ENCODE measurements at places on chromosomes 7 and 10.

DNA sequence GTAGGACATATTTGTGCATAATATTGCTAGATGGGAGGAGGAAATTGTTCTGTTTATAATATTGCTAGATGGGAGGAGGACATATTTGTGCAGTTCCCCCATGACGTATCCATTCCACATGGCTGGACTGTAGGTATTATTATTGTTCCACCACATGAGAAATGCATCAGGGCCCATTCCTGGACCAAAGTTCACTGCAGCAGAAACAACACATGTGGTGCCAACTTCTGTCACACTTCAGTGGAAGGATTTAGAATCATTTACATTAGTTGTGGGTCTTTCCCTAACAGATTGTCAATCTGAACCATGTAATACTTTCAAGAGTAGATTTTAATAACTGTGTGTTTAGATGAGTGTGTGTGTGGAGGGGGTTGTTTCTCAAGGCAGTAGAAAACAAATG, 32.7 kb upstream of the MACC1 start:
- DNase-seq = no peak

- DNase-seq = no peak
Observed at GRCh38 chr10:1472178-1472958, 265.0 kb downstream of the ADARB2 start.

GRCh38 chr10:73884017-73884416, 9.7 kb upstream of the CAMK2G start:
- no peak for DNase-seq

- no peak for DNase-seq
Observed at GRCh38 chr7:129798616-129799349, 154.0 kb downstream of the UBE2H start.

- no peak for DNase-seq
Observed at GRCh38 chr7:129914536-129915272, 38.1 kb downstream of the UBE2H start.

GRCh38 chr7:96578606-96579005, 131.0 kb downstream of the SEM1 start:
- DNase-seq = no peak

DNA sequence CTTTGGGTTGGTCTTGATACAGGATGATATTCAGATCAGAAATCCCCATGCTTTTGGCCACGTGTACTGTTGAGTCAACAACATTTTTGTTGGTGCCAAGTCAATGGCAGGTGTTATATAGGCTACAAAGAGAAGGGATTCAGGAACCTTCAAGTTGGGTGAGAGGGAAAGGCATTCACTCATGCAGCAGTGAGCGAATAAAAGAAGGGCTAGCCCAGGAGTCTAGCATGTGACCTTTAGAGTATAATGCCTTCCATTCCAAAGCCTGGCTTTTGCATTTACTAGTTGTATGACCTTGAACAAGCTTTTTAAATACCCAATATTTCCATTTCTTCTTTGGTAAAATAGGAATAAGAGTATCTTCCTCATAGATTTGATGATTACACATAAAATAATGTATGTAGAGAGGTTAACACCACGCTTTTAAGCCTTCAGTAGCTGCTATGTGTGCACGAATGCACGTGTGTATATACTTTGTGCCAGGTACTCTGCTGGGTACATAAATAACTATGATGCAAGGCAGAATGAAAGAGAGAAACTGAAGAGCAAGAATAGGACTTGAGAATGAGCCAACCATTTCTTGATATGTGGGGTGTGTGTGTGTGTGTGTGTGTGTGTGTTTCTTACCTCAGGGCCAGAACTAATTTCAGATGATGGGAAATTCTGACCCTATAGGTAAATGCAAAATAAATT, 163.6 kb downstream of the PDE1C start:
- DNase-seq = no peak

DNA sequence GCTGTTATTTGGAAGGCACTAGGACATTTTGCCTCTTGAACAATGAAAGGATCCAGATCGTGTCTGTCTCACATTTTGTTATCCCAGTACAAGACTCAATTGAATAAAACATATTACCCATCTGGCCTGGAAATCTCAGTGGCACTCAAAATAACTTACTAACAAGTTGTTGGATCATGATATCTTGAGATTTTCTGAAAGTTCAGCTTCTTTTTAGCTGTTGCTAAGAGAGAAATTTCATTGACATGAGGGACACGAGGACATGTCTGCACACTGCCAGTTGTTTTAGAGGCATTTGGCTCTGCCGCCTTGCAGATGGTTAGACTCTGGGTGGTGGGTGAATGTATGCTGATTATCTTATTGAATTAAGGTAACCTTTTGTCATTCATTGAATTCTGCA, 41.0 kb downstream of the KAT6B start:
- DNase-seq = no peak

DNA sequence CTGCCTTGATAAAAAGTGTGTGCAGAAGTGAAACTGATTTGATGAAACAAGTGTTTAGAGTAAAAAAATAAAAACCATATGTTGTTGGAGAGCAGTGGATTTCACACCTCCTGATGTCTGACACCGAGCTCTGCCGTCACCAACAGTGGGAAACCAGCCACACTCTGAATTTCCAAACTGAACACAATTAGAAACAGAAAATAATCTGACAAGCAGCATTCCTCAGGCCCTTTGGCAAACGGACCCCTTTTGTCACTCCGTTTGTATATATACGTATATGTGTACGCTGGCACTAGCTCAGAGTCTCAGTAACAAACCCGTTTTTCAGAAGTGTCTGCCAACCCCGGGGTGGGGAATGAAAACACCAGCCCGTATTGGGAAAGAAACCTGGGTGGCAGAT, 32.4 kb downstream of the TACC2 start:
- no peak for DNase-seq

GRCh38 chr10:79381804-79382221, 34.5 kb downstream of the PPIF start:
- no peak for DNase-seq

DNA sequence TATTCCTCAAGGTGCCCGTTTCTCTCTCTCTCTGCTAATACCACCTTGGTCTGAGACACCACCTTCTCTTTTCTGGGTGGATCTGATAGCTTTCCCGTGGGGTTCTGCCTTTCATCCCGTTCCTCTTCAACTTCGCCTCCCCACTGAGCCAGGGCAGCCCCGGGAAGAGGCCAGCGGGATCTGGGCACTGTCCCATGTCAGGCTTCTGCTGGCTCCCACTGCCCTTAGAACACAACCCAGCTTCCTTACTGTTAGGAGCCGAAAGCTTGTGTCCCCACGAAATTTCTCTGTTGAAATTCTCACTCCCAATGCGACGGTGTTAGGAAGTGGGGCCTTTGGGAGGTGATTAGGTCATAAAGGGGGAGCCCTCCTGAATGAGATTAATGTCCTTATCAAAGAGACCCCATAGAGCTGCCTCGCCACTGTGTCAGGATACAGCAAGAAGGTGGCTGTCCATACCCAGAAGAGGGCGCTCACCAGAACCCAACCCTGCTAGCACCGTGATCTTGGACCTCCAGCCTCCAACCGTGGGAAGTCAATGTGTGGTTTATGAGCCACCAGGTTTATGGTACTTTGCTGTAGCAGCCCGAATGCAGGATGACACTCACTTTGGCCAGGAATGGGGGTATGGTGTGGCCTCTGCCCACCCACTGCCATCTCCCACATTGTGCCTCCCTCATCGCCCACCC, 79.2 kb downstream of the CAMK1D start:
- no peak for DNase-seq

GRCh38 chr7:130881799-130882141, 147.8 kb upstream of the KLF14 start:
- no peak for DNase-seq

DNA sequence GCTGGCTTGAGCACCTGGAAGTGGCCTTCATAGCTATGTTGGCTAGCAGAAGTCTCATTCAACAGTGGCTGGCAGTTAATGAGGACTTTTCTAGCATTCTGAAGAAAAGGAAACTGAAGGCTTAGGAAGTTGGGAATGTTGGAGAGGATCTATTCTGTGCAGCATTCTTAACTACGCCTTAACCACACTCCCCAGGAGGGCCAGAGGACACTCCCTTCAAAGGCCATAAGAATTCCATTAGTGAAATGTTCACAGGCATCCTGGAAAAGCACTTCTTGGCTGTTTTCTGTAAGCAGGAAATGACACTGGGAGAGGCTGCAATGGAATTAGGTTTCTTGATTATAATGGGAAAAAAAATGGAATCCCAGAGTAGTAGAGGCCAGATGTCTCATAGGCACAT, 188.9 kb downstream of the ARHGAP12 start:
- no peak for DNase-seq

- no peak for DNase-seq
Observed at GRCh38 chr10:87510025-87510424, 5.3 kb downstream of the MINPP1 start.

GRCh38 chr10:87868277-87868676, 4.9 kb downstream of the PTEN start:
- DNase-seq = no peak

DNA sequence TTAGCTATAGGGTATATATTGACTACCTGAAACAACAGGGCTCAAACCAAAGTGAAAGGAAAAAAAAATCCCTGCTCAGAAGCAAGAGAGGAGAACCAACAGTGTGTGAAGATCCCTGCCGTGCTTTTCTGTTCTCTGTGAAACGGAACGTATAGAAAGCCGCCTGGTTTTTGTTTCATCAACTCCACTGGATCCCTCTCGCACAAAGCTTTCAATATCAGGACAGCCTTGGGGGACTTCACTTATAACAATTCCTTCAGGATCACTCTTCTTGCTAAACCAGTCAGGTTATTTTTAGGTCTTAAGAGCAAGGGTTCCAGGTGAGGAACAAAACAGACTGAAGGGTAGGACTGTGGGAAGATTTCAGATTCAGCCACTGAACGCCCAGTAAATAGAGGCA, 151.1 kb upstream of the CACNA2D1 start:
- DNase-seq = no peak

DNA sequence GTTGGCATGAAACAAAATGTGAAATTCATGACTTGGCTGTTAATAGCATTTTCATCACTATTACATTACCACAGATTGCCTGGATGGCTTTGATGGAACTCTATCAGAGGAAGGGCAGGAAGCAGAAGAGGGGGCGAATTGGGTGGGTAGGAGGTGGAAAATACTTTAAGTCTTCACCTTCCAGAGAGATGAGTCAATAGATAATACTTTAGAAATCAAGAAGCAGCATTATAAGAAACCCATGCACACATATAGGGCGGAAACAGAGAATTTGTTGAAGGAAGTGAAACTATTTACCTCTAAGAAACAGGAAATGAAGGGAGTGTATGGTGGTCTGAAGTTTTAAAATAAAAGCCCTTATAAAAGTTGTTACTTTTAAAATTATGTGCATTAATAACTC, 152.1 kb upstream of the TARP start:
- DNase-seq = no peak

DNA sequence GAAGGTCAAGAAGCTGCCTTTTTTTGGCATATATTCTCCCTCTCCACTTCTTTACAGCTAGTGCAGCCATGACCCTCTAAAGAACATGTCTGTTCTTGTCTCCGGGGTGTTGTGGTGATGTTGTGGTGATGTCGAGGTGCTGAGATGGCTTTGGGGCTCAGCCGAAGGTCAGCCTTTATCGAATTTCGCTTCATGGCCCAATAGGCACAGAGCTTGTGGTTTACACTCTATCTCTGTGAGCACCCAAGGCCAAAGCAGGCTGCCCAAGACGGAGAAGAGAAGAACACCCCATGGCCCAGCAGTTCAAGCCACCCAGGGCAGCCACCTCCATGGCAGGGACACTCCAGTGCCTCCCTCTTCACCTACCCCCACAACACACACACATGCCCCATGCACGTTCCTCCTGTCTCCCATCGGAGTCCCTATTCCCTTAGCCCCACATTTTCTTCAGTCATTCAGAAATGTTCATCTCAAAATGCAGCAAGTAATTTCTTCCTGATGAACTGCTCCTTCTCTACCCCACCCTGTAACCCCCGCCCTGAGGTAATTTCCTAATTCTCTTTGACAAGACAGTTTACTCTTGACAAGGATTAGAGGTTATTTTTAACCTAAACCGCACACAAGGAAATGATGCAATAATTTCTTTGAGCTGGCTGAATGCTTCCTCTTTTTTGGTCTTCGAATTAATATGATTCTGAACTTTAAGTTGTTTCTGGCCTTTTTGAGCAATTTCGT, 18.6 kb upstream of the ADRB1 start:
- DNase-seq = peak; percentile 93

- no peak for DNase-seq
Observed at GRCh38 chr7:34723866-34724490, 66.0 kb downstream of the NPSR1 start.

- peak; percentile 23 for DNase-seq
Observed at GRCh38 chr7:79176859-79177477, 276.5 kb downstream of the MAGI2 start.

- peak; percentile 19 for DNase-seq
Observed at GRCh38 chr10:133235932-133236331, 1.7 kb upstream of the VENTX start.

DNA sequence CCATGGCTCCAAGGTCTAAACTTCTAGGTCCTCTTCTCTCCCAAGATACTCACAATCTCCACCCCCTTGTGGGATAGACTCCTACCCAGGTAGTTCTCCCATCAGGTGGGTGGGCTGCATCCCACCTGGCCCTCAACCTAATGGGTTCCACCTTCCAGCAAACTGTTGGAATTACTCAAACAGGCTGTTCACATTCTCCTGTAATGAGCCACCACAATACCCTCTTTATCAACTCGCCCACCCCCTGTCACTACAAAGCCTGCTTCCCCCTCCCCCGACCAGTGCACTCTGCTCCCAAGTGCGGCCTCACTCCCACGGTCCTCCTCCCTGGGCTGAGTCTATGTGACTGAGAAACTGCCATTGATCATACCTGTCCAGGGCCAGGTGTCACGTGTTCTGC, 10.4 kb upstream of the HTR5A start:
- no peak for DNase-seq

DNA sequence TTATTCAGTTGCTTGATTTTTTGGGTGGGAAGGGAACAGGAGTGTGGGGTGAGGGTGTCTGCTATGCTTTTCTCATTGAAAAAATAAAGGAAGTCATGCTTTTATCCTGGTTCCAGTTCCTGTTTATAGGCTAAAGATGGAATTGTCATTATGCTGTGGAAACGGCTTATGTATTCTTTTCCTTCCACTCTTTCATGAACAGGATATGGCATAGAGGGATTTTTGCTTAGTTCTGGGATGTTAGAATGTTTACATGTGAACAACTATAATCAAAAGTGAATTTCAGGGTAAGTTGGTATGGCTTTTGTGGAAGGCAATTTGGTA, 35.9 kb upstream of the PTPN12 start:
- DNase-seq = no peak

DNA sequence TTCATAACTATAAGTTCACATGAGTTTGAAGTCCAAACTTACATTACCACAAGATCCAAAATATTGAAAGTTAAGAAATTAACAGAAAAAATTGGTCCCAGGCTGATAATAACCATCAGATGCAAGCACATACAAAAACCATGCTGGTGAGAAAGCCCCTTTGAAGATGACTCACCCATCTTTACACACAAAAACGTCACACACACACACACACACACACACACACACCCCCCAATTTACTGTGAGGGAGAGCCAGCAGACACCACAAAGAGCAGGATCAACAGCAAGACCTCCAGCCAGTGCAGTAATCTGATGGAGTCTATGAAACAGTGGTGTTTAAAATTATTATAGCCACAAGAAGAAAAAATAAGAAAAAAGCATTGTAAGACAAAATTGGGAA, 50.1 kb upstream of the DRGX start:
- DNase-seq = no peak
